ENCODE measurements at places on chromosomes 2 and 18.

- no peak for DNase-seq
These were observed 654 bp downstream of the COMMD1 start for GRCh38 chr2:61906186-61906470.

GRCh38 chr2:164430166-164430783 lies 191.0 kb downstream of the GRB14 start:
- no peak for DNase-seq

- DNase-seq, result no peak
These were observed 1162.7 kb upstream of the ZEB2 start for GRCh38 chr2:145682546-145683157.

GRCh38 chr2:230348787-230349186 lies 21.8 kb downstream of the SP140L start:
- no peak for DNase-seq

GRCh38 chr2:33104726-33105125 lies 158.0 kb downstream of the LTBP1 start:
- DNase-seq, result no peak

GRCh38 chr2:177263451-177264208 lies 897 bp downstream of the NFE2L2 start:
- peak; percentile 89 for DNase-seq

DNA sequence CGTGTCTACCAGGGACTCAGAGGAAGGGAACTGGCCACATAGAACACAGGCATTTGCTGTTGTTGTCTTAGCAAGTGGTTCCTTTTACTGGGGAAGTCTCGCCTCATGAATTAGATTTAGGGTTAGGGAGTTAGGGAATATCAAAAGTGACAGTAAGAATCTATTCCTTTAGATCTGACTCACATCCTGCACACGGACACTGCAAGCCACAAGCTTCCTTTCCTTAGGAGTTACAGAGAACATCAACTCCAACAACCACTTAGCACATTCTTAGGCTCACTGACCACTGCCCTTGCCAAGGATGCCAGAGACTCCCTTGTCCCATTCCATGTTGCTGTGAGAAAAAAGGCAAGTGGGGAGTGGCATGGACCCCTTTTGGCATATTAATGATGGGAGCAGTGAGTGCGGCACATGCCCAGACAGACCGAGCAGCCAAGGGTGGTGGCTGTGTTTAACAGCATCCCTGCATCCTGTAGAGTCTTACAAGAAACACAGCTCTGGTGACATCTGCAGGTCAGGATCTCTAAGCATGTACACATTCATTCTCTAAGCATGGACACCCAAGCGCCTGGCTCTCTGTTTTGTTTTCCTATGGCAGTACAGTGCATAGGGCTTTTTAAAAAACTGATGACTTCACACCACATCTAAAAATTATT lies 745.6 kb upstream of the RAB6C start:
- no peak for DNase-seq

DNA sequence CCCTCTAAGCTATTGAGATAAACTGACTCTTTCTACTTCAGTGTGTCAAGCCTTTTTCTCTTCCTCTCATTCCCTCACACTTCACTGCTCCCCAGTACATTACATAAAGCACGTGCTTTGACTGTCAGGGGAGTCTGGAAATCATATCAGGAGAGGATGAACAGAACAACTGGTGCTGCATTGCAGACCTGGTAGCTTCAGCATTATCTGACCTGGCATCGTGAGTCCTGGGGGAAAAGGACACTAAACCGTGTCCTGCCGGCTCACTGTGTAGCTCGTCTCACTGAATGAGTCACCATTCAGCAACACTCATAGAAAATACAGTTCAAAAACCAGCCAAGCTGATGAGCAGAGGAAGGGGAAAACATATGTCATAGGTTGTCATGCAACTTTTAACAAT lies 108.5 kb upstream of the UNC80 start:
- no peak for DNase-seq

GRCh38 chr2:129868151-129868550 lies 111.3 kb upstream of the RAB6C start:
- no peak for DNase-seq

DNA sequence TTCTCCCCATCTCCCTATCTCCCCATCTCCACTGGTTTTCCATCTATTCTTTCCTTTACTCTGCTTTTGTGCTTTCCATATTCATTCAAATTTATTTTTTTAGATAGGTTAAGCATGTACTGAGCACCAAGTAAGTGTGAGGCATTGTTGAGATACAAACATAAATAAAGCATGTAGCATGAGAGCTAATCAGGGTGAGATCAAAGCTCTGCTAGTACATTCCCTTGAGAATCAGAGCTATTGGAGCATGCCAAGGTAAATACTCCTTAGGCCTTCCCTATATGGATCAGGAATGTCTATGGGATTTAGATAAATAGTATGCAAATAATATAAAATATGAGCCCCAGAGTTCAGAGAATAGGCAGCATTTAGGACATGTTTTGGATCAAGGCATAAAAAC lies 25.3 kb downstream of the BABAM2 start:
- no peak for DNase-seq

DNA sequence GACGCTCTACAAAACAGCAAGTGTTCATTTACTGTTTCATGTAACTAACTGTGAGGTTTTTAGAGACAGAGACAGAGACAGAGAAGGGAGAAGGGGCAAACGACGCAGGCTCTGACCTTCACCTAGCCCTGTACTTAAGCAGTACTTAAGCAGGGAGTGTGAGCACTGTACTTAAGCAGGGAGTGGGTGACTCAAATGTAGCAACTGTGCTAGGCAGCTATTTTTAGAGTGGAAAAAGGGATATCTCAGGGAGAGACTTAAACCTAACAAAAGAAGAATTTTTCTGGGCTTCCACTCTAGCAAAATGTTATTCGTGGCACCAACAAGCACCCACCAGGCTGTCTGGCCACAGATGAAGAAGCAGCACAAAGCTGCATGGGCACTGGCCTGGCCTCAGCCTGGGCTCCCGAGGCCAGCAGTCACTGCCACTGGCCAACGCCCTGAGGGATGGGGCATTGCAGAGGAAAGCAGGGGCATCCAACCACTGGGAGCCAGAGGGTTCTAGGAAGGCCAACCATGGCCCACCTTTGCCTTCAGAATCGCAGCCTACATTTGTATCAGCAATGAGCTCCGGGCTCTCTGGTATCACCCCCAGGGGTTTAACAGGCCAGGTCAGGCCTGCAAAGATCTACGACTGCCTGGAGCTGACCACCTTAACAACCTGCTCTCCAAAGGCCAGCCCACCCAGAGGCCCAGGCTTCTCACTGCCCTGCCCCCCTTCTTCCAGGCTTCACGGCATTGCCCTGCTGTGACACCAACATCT lies 154.3 kb downstream of the TTC32 start:
- DNase-seq, result no peak

- no peak for DNase-seq
These were observed 27.8 kb upstream of the RHOB start for GRCh38 chr2:20419007-20419576.

GRCh38 chr2:11357428-11357972 lies 13.1 kb upstream of the ROCK2 start:
- DNase-seq, result no peak

DNA sequence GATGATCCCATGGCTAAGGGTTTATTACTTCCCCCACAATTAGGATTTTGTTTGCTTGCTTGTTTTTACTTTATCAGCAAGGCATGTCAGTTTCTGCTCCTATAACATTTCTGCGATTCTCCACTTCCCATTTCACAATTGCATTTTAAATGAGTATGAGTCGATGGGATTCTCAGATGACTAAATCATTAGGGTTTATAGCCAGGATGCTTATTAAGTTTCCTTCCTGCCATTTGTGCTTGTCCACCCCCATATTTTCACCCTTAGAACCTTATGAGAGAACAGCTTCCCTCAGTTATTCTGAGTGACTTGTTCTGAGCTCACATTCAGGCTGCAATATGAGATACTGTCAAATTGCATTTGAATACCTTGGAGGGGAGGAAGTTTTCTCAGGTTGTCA lies 37.9 kb upstream of the C1GALT1C1L start:
- no peak for DNase-seq

DNA sequence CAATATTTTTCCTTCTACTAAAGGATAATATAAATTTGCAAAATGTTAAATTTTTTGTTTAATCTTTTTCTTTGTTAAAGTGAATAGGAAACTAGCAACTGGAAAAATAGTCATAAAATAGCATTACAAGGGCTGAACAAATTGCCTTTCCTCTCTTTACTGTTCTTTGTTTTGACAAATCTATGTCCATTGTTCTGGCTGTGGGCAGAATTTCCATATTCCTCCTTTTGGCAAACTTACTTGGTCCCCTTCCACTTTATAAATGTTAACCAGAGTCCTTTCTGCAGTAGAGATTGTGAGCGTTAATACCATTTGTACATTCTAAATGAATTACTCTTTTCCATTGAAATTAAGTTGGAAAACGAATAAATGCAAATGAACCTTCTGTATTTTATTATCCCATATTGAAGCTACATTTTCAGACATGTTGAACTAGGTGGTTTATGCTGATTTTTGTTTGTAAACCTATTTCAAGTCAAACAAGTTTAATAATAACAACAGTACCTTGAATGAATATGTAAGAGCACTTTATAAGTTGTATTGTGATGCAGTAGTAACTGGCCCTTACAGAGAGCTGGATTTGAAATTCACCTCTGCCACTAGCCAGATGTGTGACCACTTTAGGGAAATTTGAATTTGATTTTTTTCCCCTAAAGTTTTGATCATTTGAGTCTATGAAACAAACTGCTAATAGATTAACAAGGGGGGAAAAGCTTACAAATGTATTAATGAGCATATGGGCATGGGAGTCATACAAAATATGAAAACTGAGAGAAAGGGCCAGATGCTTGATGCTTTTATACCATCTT lies 3.3 kb downstream of the RNF125 start:
- DNase-seq, result no peak

GRCh38 chr2:143696651-143697050 lies 567.4 kb downstream of the ARHGAP15 start:
- DNase-seq, result no peak

DNA sequence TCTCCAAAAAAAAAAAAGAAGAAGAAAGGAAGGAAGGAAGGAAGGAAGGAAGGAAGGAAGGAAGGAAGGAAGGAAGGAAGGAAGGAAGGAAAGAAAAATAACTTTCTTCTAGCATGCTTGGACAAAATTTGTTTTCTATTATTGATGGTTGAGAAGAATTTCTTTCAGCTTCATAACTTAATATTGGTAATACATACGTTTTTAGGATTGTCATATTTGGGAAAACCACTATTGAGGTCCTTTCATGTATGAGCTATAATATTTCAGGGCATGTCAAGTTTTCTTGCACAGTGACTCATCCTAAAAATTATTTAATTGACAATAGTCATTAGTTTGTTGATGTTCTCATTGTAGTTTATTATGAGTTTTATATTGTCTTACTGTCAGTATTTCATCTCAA lies 66.4 kb upstream of the PKDCC start:
- no peak for DNase-seq

DNA sequence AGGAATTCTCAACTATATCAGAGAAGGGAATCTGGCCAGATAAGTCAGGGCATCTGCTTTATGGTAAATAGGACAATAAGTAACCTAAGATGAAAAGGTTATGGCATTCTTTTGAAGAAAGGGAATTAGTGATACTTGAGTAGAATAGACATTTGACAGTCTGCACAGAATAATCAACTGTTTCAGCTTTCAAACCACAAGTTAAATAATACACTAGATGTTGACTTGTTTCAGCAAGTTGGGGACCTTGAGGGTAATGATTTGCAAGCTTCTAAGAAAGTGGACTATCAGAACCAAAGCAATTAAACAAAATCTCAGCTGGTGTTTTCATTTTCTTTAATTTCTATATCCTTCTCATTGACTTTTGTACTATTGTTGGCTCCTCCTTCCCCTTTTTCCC lies 54.5 kb downstream of the SLC39A10 start:
- no peak for DNase-seq

- DNase-seq, result no peak
These were observed 201.1 kb downstream of the SH3RF3 start for GRCh38 chr2:109330056-109330455.

GRCh38 chr2:135175177-135175576 lies 123.1 kb downstream of the RAB3GAP1 start:
- DNase-seq, result no peak

GRCh38 chr2:172434821-172435605 lies 7.6 kb downstream of the ITGA6 start:
- DNase-seq, result no peak

DNA sequence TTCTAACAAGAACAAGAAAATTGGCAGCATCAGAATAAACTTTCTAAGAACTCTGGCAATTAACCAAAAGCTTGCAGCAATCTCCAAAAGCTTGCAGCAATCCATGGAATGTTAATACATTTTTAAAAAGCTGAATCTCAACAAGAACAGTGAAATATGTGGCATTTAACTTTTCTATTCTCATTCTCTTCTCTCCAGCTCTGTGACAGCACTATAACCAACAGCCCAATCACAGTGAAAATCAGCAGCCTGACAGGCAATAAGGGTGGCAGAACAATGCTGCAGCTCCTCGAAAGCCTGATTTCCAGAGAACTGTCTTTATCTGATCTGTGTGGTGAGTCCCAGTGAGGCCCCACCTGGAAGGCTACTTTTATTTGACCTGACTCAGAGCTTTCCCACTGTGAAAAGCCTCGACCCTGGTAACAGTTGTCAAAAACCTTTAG lies 60.0 kb downstream of the TMEM131 start:
- DNase-seq, result no peak

GRCh38 chr2:74841641-74842040 lies 7.7 kb downstream of the HK2 start:
- no peak for DNase-seq

- no peak for DNase-seq
These were observed 137.7 kb upstream of the TWIST2 start for GRCh38 chr2:238710032-238710735.

DNA sequence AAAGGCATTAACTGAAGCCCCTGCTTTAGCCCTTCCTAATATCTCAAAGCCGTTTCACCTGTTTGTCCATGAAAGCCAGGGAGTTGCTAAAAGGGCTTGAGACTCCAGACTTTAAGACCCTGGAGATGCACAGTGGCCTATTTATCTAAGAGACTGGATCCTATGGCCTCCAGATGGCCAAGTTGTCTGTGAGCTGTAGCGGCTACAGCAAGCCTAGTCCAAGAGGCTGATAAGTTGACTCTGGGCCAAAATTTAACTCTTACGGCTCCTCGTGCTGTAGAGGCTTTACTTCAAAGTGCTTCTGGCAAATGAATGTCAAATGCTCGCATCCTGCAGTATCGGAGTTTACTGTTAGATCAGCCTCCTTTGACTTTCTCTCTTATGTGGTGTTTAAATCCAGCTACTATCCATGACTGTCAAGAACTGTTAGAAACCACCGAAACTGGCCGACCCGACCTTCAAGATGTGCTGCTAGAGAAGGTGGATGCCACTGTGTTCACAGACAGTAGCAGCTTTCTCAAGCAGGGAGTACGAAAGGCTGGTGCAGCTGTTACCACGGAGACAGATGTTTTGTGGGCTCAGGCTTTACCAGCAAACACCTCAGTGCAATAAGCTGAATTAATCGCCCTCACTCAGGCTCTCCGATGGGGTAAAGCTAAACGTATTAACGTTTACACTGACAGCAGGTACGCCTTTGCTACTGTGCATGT lies 336.7 kb upstream of the CNTNAP5 start:
- DNase-seq, result no peak

DNA sequence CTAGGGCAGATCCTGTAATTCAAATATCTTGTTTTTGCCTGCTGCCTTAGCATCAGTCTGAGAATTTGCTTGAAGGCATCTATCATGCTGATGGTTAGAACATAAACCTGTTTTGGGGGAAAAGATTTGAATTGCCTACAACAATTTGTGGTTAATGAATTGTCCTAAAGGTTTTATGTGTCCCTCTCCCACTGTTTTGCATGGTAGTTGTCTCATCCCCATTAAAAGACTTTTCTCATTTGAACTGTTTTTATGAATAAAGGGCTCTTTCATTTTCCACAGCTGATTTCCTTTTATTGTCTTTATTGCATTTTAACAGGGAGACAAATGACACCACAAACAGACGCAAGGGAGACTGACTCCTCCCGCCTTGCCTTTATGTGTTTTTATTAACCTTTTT lies 275.6 kb downstream of the PIK3C3 start:
- no peak for DNase-seq
